ENCODE measurements at places on chromosomes 7 and 10. TPM values are rescaled to one million over a fixed set of nuclear protein-coding genes. Genes with fewer than 3 reads are reported as not detected.

GPRIN2 gene
- total RNA-seq: 0.50 TPM

MMD2 gene
- not detected for total RNA-seq

CPA1 gene
- not detected for total RNA-seq

TUBAL3 gene
- total RNA-seq: 0.61 TPM

RABGEF1 gene
- 19.0 TPM for total RNA-seq

SPDYE16 gene
- not detected for total RNA-seq

MYO3A gene
- total RNA-seq: not detected

WIPF3 gene
- 6.8 TPM for total RNA-seq

DNA sequence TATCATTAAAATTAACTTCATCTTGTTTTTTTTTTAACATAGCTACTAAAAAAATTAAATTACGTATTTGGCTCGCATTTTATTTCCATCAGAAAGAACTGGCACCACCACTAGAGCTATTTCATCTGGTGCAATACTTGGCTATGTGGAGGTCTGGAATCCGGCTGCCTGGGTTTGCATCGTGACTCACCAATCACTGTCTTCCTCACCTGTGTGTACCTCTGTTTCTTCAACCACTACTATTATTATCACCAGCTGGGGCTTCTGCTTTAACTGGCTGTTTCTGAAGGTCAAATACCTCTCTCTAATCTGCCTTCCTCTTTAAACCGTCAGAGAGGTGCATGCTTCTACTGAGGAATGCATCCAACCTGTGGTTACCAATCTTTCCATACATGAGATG, 6.5 kb downstream of the WDR91 start:
- DNase-seq: no peak

GRCh38 chr10:26528715-26529393, 90.7 kb downstream of the APBB1IP start:
- DNase-seq: no peak

DNA sequence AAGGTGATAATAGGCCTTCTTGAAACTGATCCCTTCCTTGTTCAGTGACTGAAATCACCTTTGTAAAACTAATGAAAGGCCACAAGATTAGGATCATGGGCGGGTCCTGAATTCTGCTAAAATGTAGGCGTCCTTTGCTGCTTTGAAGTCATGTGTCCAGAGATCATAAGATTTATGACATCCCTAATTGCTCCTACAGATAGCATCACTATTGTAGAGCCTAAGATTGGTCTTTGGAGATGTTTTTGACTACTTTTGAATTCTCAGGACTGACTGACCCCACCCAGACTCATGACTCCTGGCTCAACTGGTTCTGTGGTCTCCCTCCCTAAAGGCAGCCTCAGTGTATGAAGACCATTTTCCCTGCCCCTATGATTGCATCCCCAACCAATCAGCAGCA, 322.6 kb upstream of the SEMA3D start:
- no peak for DNase-seq

GRCh38 chr7:127943541-127944521, 87.4 kb downstream of the LRRC4 start:
- peak; percentile 36 for DNase-seq

- no peak for DNase-seq
Observed at GRCh38 chr7:67758551-67758950, 761.9 kb downstream of the TYW1 start.

DNA sequence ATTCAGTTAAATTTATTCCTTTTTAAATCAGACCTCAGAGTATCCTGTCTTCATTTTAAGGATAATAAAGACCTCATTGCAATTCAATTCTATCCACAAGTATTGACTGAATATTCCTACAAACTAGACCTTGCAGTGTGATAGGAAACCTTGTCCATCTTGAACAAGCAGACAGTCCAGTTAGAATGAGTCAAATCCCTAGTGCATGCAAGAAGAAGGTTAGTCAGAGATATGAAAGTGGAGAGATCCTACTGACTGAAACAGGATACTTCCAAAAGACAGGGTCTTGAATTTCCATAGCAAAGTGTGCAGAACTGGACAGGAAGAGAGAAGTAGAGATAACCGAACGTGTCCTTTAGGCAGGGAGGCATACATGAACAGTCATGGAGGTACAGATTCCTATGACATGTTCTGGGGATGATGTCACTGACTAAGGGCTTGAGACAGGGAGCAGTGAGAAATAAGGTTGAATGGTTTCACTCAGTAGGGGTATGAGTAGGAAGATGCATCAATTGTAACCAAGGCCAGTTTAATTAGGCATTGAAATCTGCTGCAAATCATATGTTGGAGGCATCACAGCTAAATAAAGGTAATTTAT, 45.2 kb downstream of the PPP1R3A start:
- no peak for DNase-seq

- DNase-seq: peak; percentile 84
Observed at GRCh38 chr7:151251689-151252560, 3.4 kb upstream of the SMARCD3 start.

GRCh38 chr7:113015034-113015645, 71.5 kb downstream of the GPR85 start:
- DNase-seq: no peak

- no peak for DNase-seq
Observed at GRCh38 chr7:120832803-120833202, 25.1 kb downstream of the TSPAN12 start.

DNA sequence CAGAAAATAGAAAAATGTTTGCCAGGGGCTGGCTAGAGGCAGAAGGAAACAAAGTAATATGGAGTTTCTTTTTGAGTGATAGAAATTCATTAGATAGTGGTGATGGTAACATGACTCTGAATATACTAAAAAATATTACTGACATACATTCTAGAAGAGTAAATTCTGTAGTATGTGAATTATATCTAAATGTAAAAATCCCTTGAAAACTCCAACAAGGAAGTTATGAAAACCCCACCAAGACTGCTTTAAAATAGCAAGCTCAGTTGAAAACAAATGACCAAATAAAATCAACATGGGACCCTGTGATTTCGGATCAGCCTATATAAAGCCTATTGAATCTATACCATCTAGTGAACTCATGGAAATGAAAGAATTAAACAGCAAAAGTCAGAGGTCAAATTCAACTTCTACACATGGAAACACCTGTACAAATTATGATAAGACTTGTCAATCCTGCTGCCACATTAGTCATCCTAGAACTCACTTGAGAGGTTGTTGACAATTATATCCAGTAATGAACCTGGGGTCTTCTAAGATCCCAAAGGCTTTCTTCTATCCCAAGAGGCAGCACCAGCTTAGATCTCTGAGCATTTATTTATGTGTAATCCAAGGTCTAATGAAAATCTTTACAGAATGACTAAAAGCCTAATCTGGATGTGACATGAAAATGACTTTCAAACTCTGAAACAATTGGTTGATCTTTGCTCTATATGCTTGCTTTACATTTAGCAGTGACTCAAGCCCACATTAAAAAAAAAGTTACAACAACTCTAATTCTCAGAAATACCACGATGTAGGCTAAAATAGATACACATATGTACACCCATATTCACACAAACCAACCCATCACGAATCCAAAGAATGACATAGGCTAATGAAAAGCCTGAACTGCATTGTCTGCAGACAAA, 59.3 kb downstream of the OSBPL3 start:
- DNase-seq: no peak

DNA sequence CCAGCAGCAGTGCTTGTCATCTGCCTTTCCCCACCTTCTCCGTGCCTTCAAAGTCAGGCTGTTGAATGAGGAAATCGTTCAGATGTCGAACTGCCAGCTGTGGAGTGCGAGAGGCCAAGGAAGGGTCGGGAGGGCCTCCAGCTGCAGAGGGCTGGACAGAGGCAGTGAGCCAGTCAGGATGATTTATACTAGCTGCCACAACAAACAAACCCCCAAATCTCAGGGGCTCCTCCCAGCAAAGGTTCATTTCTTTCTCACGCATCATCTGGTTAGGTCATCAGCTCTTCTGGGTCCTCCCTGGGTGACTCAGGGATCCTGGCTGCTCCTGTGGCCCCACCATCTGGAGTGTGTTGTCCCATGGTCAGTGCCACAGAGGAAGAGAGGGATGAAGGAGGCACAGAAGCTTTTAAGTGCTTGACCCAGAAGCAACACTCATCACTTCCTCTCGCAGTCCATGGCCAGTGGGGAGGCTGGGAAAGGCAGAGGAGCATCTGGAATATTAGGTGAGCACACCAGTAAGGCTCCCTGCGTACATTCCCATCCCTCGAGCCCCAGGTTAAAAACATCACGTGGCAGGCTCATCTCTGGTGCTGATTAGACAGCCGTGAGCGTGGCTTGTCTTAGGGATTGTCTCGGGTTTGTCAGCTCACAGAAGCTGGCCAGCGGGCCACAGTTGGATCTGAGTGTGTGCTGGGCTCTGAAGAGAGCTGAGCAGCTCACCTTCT, 140.7 kb downstream of the RGS10 start:
- peak; percentile 75 for DNase-seq

- DNase-seq: no peak
Observed at GRCh38 chr7:135942614-135943013, 34.5 kb downstream of the MTPN start.
